ENCODE measurements at places on chromosomes 11 and 22.

DNA sequence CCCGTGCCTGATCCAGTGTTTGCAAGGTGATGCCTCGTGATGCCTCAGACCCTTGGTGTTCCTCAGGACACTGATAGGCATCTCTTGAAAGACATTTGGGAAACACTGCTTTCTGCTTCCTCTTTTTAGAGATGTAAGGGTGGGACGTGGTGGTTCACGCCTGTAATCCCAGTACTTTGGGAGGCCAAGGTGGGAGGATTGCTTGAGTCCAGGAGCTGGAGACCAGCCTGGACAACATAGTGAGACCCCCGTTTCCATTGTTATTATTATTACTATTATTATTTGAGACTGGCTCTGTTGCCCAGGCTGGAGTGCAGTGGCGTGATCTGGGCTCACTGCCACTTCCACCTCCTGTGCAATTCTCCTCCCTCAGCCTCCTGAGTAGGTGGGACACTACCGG lies 6.5 kb upstream of the SOX10 start:
- no peak for DNase-seq

DNA sequence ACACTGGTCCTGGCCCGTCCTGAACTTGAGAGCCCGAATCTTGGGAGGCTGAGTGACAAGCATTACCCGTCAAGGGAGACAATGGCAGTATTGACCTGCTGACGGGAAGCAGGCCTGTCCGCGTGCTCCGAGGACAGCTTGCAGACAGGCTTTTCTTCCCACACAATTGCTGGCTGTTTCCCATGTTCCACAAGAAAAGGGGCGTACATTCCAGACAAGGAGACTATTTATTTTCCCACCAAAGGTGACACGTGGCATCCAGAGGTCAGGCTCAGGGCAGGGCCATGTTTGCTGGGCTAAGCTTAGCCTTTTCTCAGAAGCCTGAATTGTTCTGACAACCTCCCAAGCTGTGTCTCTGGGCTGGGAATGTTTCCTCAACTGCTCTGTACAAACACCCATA lies 86.9 kb upstream of the SPON1 start:
- DNase-seq: no peak

GRCh38 chr22:37279331-37280181 lies 2.8 kb upstream of the CYTH4 start:
- no peak for DNase-seq

- no peak for DNase-seq
These were observed 65.8 kb upstream of the CECR2 start for GRCh38 chr22:17303441-17303839.

GRCh38 chr22:21674638-21675245 lies 8.9 kb downstream of the PPIL2 start:
- no peak for DNase-seq

GRCh38 chr11:32210556-32210955 lies 119.7 kb downstream of the RCN1 start:
- no peak for DNase-seq
